ENCODE measurements at places on chromosomes 12 and 14.

GRCh38 chr12:82740129-82741000 lies 53.7 kb downstream of the TMTC2 start:
- no peak for DNase-seq

- no peak for DNase-seq
These were observed 192.4 kb downstream of the TSPAN9 start for GRCh38 chr12:3269594-3269993.

GRCh38 chr14:76811561-76811960 lies 1.1 kb downstream of the ANGEL1 start:
- DNase-seq = no peak

DNA sequence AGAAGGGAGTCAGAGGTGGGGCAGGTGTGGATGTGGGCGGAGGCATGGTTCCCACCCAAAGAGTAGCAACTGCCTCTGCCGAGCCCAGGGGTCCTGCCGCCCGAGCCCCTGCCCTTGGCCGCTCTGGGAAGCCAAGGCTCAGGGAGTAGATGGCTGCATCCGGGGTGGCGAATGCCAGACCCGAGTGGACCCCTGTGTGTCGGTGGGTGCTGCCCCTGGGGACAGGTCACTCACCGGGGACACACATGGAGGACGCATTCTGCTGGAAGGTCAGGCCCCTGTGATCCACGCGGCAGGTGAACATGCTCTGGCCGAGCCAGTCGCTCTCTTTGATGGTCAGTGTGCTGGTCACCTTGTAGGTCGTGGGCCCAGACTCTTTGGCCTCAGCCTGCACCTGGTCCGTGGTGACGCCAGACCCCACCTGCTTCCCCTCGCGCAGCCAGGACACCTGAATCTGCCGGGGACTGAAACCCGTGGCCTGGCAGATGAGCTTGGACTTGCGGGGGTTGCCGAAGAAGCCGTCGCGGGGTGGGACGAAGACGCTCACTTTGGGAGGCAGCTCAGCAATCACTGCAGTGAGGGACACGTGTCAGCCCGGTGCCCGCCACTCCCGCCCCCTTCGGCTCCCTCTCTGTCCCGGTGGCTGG lies 329.0 kb downstream of the TMEM121 start:
- no peak for DNase-seq

DNA sequence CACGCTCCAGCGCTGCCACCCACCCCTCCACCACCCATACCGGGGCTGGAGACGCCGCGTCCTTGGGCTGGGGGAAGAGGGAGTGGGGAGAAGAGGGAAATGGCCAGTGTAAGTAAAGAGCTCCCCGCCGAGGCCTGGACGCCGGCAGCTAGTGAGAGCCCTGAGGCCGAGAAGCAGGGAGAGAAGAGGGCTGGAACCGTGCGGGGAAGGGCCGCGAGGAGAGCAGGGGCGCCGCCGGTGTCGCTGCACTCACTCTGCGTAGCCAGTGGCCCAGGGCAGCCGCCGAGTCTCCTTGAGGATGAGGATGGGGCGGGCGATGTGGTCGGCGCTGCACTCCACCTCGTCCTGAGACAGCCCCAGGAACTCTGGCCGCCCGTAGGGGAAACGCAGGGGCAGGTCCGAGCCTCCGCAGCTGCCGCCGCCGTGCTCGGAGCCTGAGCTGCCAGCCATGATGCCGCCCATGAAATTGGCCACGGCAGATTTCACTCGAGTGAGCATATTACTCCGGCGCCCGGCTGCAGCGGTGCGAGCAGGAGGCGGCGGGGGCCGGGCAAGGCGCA lies 631 bp downstream of the PPM1H start:
- no peak for DNase-seq

GRCh38 chr14:105260959-105261358 lies 12.6 kb downstream of the BTBD6 start:
- DNase-seq = no peak

- no peak for DNase-seq
These were observed 620.1 kb downstream of the NRXN3 start for GRCh38 chr14:78790271-78790670.

GRCh38 chr12:45730348-45731189 lies 1.1 kb downstream of the ARID2 start:
- DNase-seq = peak; percentile 64

DNA sequence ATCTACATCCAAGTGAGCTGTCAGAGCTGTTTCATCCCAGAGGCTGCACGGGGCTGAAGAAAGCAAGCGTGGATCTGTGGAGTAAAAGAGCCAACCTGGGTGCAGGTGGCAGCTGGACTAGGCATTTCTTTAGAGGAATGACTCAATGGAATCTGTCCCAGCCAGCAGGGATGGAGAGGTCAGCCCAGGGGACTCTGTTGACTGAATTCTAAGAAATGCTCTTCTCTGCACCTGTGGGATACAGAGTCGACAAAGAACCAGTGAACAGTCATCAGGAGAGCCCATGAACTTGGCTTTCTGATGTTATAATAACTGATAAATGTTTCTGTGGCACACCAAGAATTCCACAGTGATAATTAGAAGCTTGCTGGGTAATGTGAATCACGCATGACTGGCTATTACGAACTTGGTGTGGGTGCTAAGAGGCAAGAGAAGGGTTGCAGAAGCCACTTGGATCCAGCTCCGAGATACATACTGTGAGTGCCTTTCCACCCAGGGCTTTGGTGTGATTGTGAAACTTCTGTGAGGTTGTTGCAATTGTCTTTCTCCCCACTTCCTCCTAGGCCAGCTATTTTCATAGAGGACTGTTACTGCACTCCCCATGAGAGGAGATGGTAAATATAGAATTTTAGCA lies 16.2 kb downstream of the PYGL start:
- DNase-seq = no peak

GRCh38 chr12:26711569-26711968 lies 121.4 kb downstream of the ITPR2 start:
- no peak for DNase-seq

DNA sequence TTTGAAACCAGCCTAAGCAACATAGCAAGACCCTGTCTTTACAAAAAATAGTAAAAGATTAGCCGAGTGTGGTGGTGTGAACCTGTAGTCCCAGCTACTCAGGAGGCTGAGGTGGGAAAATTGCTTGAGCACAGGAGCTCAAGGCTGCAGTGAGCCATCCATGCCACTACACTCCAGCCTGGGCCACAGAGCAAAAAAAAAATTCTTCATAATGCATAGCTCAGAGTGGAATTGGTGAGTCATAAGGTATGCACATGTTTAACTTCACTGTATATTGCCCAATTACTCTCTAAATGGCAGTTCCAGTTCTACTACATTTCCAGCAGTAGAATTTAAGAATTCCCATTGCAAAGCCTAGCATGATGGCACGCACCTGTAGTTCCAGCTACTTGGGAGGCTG lies 26.8 kb upstream of the CLIP1 start:
- DNase-seq = no peak

GRCh38 chr12:94582591-94582990 lies 67.8 kb downstream of the TMCC3 start:
- no peak for DNase-seq

GRCh38 chr14:70084226-70084625 lies 104.5 kb downstream of the SLC8A3 start:
- no peak for DNase-seq

- no peak for DNase-seq
These were observed 92.7 kb downstream of the PAH start for GRCh38 chr12:102824218-102824835.

DNA sequence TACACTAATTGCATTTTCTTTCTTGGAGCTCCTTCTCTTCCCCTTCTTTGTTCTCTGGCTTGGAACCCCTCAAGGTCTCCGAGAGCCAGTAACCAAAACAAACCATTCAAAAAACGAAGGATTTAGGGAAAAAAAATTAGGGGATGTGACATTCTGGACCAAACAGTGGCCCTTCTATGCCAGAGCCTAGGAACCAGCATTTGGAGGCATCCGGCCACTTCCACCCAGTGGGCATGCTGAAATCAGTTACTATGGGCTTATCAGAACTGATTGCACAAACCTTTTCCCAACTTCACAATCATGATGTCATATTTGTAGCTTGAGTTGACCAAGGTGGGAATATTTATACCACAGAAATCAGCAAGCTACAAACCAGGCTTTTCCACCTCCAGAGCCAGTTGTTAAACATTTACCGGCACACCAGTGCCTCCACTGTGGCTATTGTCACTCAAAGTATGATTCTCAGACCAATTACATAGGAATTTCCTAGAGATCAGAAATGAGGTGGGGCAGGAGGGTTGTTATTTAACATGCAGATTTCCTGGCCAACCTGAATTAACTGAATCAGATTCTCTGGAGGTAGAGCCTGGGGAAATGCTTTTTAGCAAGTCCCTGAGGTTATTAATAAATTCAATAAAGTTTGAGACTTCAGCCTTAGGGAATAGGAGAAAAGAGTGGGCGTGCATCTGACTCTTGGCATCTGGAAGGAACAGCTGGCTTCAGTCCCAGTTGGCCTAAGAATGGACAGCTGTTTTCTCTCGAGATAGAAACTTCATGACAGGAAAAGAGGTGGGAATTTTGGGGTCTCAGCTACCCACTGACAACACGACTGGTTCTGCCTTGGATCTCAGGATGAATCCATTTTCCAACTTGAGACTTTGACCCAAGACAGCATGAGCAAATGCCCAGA lies 273.9 kb downstream of the ZFP36L1 start:
- DNase-seq = no peak

DNA sequence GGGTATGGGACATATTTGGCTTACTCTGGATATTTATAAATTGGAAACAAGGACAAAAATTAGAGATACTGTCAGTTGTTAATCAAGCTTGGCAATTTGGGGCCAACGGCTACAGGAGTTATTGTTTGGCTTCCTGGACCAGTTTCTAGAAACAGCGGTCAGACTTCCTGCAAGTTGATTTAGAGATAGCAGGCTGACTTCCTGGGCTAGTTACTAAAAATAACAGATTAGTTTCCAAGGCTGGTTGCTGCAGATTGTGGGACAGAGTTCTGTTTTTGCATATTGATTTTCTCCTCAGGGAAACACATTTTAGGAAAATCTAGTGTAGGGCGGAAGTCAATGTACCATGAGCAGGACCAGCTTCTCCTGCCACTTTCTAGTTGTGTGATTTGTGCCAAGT lies 144.0 kb upstream of the TMPO start:
- DNase-seq = no peak

GRCh38 chr14:35929186-35929585 lies 103.0 kb downstream of the BRMS1L start:
- no peak for DNase-seq

DNA sequence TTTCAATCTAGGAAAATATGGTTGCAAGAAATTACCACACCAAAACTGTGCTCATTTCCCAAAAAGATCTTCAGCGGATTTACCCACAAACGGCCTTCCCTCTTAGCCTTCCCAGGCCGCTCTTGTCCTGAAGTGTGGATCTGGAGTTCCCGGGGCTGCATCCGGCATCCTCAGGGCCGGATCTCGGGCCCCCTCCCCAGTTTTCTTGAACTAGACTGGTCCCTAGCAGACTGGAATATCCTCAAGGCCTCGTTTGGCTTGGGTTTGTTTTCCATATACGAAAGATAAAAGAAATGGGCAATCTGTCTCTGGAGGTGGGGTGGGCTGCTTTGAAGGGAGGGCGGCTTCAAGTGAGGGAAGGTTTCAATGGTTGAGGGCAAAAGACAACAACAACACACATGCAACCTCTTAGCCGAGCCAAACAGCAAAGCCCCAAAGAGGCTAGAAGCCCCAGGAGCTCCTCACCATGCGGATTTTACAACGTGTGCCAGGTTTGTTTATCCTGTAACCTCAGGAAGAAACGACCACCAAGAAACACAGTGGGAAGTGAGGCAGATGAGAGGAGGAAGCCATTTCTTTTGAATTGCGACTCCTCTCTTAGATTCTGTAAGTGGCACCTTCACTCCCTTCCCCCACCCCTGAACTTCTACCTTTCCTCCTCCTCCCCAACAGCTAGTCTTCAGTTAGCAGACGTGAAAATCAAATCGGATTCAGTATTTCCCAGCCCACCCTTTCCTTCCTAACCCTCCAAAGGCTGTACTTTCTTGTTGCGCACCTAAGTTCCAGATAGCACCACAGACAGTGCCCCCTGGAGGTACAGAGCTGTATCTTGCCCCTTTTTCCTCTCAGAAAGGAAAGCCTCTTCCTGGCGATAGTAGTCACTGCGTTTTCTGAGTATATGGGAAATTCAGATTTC lies 2.6 kb downstream of the MYF6 start:
- no peak for DNase-seq

GRCh38 chr14:47626151-47627035 lies 49.0 kb downstream of the MDGA2 start:
- no peak for DNase-seq

DNA sequence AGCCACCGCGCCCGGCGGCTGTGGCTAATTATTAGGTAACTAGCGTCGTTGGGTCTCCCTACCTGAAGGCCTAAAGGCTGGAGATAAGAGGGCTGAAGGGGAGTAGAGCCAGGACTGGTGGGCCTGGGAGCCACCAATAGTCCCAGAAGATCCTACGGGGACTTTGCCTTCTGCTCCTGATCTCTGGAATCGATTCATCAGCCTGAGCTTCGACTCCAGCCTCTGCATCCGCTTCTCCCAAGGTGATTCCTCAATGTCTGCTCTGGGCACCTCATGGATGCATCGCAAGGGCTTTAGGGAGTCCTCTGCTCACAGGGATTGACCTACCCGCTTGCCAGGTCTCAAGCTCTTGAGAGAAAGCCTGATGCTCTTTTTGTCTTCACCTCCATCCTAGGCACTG lies 14.7 kb upstream of the KDM2B start:
- DNase-seq = no peak

DNA sequence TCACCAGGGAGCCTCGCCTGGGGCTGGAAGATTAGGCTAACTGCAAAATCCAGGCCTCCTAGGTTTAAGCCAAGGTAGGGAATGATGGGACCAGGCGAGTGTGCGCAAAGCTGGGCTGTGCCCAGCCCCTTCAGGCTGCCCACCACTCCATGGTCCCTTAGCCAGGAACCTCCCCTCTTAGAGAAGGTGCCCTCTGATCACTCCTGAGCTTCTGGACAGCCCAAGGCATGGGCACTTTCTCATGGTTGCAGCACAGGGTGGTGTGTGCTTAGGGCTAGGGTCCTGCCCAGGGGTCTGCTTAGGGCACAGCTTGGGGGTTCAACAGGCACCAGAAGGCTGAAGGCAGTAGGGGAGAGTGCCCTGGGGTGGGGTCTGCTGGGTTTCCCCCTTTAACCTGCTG lies 69.0 kb downstream of the PRIMA1 start:
- no peak for DNase-seq

- DNase-seq = no peak
These were observed 4.4 kb upstream of the TBX3 start for GRCh38 chr12:114688256-114688845.

DNA sequence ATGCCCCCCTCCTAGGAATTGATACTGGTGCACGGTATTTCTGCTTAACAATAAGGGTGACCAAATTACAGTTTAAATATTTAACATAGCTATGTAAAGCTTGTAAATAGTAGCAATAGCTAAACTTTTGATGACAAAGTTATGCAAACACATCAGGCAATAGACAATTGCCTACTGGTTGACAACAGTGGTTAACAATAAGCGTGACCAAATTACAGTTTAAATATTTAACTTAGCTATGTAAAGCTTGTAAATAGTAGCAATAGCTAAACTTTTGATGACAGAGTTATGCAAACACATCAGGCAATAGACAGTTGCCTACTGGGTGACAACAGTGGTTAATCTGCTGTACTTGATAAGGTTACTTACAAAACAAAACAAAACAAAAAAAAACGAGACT lies 886.5 kb upstream of the FLRT2 start:
- DNase-seq = no peak

GRCh38 chr12:94684416-94685142 lies 34.2 kb upstream of the TMCC3 start:
- DNase-seq = no peak

GRCh38 chr14:81219759-81220579 lies 790 bp downstream of the GTF2A1 start:
- DNase-seq = peak; percentile 50
